Activated T-cell treated with anti-CD3 and anti-CD28 coated beads, Interleukin-2, amount 50 U/mL, for 48 hours (primary cell): ENCODE measurements at places on chromosomes 6 and 20.

- DNase-seq = no peak
Measured at GRCh38 chr6:83119742-83120300, 52.4 kb downstream of the DOP1A start.

GRCh38 chr20:35176132-35176531 lies 4.3 kb downstream of the PROCR start:
- no peak for DNase-seq

DNA sequence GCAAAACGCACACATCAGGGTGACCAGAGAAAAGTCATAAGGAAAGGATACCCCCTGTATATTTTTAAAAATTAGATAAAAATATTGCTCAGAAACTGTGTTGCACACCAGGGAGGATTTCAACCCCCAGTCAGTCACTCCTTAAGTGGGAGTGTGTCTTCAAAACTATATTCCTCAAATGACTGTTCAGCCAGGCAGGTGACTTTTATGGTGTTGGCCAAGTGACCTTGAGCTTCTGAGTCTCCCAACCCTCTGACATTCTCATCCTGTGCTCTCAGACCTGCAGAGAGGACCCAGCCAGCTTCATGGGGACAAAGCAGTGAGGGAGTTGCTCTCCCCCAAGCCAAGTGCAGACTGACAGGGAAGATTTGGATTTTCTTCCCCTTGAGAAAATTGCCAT lies 311.9 kb upstream of the JARID2 start:
- DNase-seq = no peak

- no peak for DNase-seq
Measured at GRCh38 chr20:38178065-38178491, 13.0 kb upstream of the TGM2 start.

DNA sequence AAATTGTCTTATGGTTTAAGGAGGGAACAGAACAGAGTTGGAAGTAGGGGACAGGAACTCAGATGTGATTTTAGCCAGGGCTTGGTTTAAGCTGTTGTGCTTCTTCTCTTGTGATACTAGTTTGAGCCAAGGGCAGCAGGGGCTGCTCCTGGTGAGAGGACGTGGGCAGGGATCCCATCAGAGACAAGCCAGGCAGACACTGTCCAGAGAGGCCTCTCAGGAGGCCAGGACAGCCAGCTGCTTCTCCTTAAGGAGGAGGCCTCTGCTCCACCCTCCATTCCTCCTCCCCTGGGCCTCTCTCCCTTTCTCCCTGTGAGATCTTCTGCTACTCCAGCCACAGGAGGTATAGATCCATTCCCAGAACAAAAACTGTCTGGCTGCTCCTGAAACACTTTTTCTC lies 108.4 kb upstream of the MLN start:
- no peak for DNase-seq

DNA sequence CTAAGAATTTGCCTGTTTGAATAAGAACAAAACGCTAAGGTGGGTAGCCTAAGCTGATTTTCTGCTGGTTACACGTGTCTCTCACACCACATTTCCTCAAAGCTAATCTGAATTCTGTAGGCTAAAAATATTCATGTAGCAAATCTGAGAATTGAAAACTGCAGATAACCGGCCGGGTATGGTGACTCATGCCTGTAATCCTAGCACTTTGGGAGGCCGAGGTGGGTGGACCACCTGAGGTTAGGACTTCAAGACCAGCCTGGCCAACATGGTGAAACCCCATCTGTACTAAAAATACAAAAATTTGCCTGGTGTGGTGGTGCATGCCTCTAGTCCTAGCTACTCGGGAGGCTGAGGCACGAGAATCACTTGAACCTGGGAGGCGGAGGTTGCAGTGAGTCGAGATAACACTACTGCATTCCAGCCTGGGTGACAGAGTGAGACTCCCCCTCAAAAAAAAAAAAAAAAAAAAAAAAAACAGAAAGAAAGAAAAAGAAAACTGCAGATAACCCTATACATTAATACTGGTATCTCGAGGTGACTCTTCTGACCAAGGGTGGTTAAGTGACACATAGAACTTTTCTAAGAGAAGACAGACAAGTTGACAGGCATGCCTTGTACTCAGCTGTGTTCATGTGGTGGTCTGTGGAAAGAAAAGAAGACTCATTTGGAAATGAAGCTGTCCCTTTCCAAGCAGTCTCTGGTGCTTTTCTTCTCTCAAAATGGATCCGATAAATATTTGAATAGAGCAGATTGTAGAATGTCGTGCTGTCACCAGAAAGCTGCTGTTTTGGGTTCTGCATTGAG lies 24.7 kb upstream of the ASXL1 start:
- peak; percentile 78 for DNase-seq

DNA sequence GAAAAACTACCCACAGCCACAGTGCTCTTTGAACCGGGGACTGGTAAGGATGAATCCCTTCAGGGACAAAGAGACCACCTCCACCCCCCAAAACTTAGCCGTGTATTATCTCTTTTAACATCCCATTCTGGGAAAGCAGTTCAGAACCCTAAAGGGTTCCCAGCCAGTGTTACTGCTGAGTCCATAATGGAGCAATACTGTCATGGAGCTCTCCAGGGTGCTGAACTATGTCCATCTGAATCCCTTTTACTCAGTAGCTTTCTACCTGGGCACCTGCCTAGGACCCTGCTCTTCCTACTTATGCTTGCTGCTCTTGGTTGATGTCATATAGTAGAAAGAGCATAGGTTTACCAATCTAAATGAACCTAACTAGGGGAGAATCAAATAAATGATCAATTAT lies 22.3 kb upstream of the SAYSD1 start:
- DNase-seq = no peak

- DNase-seq = no peak
Measured at GRCh38 chr6:83696674-83697073, 12.2 kb downstream of the SNAP91 start.

GRCh38 chr20:6925744-6926278 lies 158.3 kb downstream of the BMP2 start:
- DNase-seq = no peak

DNA sequence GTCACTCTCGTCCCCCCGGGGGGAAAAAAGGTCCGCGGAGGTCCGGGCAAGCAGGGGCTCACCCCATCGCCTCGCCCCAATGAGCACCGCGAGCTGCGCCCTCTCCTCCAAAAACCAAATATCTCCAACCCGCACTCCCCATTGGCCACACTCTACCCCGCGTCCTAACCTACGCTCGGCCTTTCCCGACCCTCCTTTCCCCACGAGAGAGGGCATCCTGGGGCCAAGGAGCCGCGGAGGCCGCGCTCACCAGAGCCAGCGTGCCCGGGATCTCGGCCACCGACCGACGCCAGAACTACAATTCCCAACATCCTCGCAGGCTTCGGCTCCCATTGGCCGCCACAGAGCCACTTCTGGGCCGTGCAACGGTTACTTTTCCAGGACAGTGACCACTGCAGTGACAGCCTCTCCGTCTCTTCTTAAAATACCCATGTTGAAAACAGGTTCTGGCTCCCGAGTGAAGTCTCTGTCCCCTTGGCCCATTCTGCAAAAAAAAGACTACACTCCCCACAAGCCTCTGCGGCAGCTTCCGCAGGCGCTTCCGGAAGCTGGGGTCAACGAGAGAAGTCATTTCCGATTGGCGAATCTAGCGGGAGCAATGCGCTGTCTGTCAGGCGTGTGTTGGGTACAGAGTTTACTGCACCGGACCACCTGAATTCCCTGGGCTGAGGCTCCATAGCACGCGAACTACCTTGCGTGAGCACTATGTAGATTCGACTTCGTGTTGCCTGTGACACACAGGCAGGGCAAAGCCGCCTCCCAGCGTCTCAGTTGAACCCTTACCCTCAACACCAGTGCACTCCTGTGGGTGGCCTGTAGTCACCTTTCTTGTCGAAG lies at the start of gene ZNF343:
Gene ZNF343, minus strand, starts transcription at position 285 of the 837 bp plus-strand sequence. CDS start 15,020 bp downstream, outside the sequence.
- peak; percentile 87 for DNase-seq

DNA sequence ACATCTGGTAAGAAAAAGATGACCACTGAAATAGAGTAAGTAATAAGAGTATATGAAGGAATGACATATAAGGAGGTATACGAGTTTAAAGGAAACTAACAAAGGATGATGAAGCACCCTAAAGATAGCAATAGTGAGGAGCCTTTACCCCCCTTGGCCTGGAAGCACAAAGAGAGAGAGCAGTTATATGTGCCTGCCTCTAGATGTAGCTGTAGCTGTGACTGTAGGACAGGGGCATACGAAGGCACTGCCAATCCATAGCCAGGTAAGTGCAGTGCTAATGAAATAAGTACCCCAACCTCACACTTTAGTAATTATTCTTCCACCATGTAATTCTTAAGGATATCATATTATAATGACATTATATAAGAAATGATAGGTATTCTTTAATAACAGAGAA lies 90.1 kb upstream of the FKBP1C start:
- DNase-seq = no peak

GRCh38 chr6:44858998-44859397 lies 469.1 kb upstream of the RUNX2 start:
- DNase-seq = no peak

GRCh38 chr6:155196911-155197310 lies 66.9 kb upstream of the CLDN20 start:
- DNase-seq = no peak

DNA sequence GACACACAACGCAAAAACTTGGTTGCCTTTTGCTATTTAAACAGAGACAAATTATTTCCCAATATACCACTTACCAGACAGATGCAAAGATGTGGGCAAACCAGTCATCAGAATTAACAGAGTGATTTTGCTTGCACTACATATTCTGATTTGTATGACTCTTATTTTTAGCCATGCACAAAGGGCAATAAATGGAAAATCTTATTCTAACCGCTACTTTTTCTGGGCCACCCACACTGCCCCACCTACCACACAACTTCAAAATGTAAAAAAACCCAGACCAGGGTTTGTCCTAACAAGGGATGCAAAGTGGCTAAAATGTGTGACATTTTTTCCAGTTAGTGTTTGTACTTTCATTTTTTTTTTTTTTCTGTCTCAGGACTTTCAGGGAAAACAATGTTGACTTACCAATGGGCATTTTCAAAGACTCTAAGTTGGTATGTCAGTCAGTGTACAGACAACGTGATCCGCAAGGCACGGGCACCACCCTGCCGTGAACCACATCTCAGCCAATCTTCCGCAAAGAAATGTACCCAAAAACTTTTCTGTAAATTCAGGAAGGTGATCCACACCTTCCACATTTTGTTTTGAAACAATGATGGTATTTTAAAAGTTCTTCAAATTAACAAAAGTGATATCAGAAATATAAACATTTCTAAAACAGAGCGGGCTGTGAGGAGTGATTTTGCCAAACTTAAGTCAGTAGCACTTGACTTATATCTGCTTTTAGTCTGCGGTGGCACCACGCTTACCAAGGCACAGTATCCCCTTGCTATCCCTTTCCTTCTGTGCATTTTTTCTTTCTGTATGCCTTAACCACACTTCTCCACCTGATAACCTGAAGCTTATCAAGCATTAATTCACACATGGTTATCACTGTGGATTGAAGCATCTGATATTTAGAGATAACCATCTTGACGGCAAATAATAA lies 185.6 kb downstream of the GJA10 start:
- peak; percentile 79 for DNase-seq

DNA sequence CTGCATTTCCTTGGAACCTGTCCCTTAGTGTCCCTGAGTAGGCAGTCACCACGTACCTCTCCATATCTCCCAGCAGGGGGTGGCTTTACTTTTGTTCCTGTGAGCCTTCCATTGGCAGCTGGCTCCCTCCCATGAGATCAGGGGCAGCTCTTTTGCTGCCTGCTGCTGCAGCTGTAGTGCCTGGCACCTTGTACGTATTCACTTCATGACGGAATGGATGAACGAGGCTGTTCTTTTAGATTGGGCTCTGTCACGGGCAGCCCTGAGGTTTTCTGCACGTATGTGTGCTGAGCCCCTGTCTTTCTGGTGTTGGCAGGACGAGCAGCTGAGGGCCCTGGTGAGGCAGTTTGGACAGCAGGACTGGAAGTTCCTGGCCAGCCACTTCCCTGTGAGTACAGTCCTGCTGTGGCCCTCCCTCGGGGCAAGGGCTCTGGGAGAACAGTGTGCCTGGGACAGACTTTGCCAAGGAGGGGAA lies 14.6 kb downstream of the MYBL2 start:
- DNase-seq = no peak

DNA sequence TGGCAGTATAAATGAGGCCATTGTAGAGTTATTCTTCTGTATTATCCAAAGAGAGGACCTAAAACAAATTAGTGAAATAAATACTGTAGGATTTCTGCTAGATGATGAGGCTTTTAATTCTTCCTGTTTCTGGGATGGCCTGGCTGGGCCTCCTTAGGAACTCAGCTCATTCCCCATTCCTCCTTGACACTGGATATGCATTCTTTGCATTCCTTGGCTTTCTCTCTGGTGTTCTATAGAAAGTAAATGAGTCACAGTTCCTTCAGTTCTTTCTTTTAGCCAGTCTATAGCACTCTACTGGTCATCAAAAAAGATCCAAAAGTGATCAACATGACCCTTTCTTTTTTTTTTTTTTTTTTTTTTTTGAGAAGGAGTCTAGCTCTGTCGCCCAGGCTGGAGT lies 8.6 kb downstream of the OR10C1 start:
- DNase-seq = no peak

DNA sequence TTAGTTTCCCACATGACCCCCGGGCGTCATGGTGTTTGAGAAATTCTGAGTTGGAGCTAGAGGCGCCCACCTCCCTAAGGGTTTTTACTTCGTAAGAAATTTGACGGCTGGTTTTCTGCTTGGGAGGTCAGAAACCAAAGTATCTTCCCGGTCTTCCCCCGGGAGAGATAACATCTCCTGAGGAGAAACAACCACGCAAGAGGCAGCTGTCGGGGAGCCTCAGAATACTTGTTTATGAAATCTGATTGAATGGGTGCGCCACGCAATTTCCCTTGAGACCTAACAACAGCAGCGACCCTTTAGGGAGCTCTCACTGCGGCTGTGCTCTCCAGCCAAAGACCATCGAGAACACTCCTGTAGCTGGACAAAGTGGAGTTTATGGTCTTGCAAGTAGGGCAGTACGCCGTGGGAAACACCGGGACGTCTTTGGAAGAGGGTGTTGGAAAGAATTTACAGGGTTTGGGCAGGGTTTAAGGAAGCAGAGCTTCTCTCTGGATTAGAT lies 608 bp upstream of the EIF2S2 start:
- DNase-seq = no peak

DNA sequence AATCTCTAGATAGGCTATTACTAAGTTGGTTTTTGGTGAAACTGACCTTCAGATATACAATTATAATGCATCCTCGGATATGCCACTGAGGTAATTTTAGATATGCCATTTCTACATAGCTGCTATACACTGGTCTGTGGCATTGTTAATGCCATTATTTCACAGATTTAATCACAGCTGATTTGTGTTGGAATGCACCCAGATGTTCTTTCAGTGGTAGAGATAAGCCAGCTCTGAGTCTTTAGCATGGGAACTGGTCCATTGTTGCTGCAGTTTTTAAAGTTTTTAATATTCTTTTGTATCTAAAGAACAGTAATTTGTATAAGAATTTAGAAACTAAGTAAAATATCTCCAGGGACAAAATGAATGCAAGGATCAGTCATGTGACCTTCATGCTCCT lies 6.8 kb downstream of the TMX4 start:
- DNase-seq = no peak

DNA sequence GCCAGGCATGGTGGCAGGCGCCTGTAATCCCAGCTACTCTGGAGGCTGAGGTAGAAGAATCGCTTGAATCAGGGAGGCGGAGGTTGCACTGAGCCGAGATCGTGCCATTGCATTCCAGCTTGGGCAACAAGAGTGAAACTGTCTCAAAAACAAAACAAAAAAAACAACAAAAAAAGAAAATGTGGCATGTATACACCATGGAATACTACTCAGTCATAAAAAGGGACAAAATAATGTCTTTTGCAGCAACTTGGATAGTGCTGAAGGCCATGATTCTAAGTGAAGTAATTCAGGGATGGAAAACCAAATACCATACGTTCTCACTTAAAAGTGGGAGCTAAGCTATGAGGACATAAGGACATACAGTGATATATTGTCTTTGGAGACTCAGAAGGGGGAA lies 96.3 kb downstream of the MYB start:
- DNase-seq = no peak

- DNase-seq = no peak
Measured at GRCh38 chr20:63016514-63017075, 9.8 kb upstream of the BHLHE23 start.
